ENCODE measurements at places on chromosomes 16 and 17.
A peak's percentile ranks its signal among the peaks of the same experiment; 100 is the strongest.

DNA sequence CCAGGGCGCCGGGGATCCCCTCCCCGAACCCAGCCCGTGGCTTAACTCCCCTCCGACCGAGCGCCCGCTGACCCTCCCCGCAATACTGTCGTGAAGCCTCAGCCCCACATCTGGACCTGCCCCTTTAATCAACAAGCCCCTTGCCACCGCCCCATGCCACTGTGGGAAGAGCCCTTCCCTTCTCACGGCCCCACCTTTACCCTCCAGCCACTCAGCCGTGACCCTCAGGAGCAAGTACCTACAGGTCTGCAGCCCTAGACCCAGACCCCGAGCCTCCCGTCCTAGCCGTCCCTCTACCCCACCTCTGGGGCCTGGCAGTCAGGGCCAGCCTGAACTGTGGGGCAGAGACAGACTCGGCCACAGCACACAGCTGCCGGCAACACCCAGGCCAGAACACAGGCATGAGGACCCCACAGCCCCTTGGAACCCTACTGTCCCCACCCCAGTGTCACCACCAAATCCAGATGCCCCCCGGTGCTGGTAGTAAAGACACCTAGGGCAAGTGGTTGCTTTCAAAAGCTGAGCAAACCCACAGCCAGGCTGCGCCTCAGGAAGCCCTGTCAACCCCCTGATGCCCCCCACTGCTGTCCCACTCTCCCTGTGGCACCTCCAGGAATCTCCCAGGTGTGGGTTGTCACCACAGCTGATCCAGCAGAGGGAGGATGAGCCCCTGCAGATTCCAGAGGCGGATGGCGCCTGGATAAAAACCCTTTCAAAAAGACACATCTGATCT is 1.4 kb downstream of the NXPH3 start:
- DNase-seq, result no peak

- DNase-seq, result no peak
These were observed 113.6 kb upstream of the MON1B start for GRCh38 chr16:77077256-77077922.

DNA sequence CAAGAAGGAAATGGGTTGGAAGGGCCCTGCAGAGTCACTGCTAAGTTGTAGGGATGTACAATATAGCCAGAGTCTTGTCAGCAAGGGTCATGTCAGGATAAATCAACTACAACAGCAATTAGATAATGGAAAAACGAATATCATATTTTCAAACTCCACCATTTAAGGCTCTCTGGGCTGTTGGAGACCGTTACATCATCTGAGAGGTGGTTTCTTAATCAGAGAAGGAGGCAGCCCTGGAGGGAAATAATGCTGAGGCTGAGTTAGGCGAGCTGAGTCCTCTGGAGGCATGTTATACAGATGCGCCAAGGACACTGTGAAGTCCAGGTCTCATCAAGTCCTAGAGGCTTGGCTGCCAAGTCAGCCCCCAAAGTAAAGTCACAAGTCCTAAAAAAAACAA is 30.3 kb downstream of the LYRM9 start:
- no peak for DNase-seq

DNA sequence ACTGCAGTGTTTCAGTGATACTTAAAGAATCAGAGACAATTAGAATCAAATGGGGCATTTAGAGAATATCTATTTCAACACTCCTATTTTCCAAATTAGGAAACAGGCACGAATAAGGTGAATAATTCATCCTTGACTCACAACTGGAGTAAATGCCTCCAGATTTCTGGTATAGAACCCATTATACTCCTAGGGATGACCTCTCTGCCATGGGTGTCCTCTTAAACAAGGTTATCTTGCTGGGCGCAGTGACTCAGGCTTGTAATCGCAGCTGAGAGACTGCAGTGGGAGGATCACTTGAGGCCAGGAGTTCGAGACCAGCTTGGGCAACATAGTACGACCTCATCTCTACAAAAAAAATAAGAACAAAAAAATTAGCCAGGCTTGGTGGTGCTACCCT is 139.8 kb upstream of the ELAC2 start:
- no peak for DNase-seq

DNA sequence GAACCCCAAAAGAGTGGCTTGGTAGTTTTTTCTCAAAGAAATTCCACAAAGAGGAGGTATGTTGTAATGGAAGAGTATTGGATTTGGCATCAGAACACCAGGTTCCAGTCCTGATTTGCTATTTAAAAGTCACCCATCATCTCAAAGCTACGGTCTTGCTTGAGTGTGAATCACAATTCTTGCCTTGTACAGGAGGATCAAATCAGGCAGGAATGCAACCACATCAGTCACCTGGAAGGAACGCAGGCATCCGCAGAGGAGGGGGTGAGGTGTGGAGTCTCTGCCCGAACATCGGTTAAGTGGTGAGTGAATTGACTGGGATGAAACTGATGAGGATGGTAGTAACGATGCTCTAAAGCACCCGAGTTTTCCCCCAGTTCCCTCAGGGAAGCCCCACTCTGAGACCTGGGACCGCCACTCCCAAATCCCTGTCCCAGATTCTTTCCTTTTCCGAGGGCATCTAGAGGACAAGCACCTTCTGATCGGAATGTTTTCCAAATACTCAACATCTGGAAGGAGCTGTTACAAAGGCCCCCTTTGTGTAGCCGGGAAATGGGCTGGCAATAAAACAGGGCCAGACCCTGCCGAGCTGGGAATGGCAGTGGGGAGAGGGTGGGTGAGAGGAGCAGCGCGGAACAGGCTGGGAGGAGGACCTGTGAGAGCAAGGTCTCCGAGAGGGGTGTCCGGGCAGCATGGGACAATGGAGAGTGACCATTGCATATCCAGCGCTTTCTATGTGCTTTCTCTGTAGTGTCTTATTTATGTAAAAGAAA is 469.6 kb downstream of the SLC39A11 start:
- DNase-seq, result no peak

GRCh38 chr16:89505204-89506112 is 2.7 kb upstream of the SPG7 start:
- peak; percentile 90 for DNase-seq

DNA sequence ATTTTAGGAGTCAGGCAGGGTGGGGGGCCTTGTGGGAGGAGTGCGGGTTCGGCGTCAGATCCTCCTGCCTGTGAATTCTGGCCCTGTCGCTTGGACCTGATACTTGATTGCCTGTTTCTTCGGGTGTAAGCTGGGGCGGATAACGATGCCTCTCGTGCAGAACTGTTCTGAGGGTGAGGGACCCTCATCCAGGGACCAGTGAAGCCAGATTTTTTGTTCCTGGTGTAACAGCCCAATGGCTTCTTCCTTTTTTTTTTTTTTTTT is 1.3 kb downstream of the TBCD start:
- no peak for DNase-seq

GRCh38 chr16:25093208-25094061 is 18.1 kb upstream of the LCMT1 start:
- DNase-seq, result no peak

GRCh38 chr16:71293919-71294318 is 4.7 kb upstream of the CMTR2 start:
- no peak for DNase-seq

DNA sequence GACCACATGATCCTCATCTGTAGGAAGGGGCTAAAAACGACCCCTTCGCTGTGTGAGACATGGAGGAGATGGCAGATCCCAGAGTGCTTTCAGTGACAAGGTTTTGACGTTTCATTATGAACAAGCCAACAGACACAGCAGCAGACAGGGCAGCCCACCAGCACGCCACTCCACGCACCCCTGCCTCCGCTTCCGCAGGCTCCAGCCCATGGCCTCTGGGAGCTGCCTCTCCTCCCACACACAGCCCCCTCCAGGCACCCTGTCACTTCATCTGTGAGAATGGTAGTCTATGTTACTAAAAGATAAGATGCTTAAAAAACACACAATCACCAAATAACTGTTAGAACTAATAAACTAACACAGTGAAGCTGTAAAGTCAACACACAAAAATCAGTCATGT is 12.3 kb upstream of the ADCY7 start:
- no peak for DNase-seq

GRCh38 chr17:37043201-37043600 is 94.4 kb downstream of the AATF start:
- DNase-seq, result no peak

GRCh38 chr17:16129441-16130205 is 85.7 kb downstream of the NCOR1 start:
- DNase-seq, result no peak

- DNase-seq, result no peak
These were observed 4.7 kb upstream of the ZNF500 start for GRCh38 chr16:4771646-4772045.

DNA sequence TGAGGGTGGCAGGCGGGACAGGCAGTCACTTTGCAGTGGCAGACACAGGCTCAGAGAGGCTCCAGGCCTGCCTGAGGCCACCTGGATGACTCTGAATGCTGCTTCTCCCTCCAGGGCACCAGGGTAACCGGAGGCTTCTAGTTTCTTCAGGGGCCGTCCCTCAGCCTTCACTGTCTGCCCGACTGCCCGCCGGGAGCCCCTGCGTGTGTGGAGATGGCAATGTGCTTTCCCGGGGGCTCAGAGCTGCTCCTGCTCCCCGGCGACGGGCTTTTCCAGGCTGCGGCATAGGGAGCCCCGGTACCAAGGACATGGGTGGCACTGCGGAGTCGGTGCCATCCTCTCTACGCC is 51.5 kb downstream of the CBFA2T3 start:
- DNase-seq, result no peak
